ENCODE measurements at places on chromosomes 4 and X. TPM values are rescaled to one million over a fixed set of nuclear protein-coding genes. Genes with fewer than 3 reads are reported as not detected.

DNA sequence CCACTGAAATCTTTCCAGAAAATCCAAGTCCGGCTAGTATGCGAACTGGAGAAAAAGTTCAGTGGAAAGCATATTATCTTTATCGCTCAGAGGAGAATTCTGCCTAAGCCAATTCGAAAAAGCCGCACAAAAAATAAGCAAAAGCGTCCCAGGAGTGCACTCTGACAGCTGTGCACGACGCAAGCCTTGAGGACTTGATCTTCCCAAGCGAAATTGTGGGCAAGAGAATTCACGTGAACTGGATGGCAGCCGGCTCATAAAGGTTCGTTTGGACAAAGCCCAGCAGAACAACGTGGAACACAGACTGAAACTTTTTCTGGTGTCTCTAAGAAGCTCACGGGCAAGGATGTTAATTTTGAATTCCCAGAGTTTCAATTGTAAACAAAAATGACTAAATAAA is 34.4 kb downstream of the STX18 start:
- DNase-seq = no peak

DNA sequence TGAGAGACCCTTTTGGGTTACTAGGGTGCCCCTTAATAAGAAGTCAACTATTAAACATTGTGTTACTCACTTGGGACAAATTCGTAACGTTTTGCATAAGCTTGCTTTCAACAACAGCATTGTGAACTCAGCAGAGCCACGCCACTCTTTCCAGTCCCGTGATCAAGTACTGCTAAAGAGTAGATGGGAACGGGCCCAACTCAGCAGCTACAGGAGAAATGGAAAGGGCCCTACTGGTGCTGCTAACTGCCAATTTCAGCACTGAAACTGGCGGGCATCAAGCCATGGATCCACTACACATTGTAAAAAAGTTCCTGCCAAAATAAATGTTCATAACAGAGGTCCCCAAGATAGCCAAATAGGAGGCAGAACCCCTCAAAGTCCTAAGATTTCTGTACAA is 19.0 kb upstream of the DHX15 start:
- DNase-seq = no peak

- DNase-seq = no peak
Measured at GRCh38 chr4:89001647-89002445, 55.1 kb downstream of the FAM13A start.

Gene CFP
- 6.8 TPM for total RNA-seq
